ENCODE measurements at places on chromosomes 5 and 9. TPM values are rescaled to one million over a fixed set of nuclear protein-coding genes. Genes with fewer than 3 reads are reported as not detected.

PAEP gene
- not detected for total RNA-seq

GRCh38 chr9:7909537-7909936, 110.0 kb upstream of the DMAC1 start:
- no peak for DNase-seq

GRCh38 chr5:79047199-79047598, 22.3 kb downstream of the DMGDH start:
- DNase-seq: no peak

- DNase-seq: no peak
Observed at GRCh38 chr9:128833696-128834095, 4.1 kb upstream of the SPOUT1 start.

- DNase-seq: peak; percentile 85
Observed at GRCh38 chr5:147509041-147509709, 693 bp downstream of the DPYSL3 start.
